ENCODE measurements at places on chromosomes 7 and 10.
A peak's percentile ranks its signal among the peaks of the same experiment; 100 is the strongest.

GRCh38 chr10:65367706-65368105 is 1558.1 kb upstream of the LRRTM3 start:
- H3K4me1 ChIP-seq: no peaks in the 10 kb centered on the region
- H3K27ac ChIP-seq: no peak overlapping the region
- no peaks in the 10 kb centered on the region for H3K27me3 ChIP-seq
- DNase-seq: no peak
- H3K4me3 ChIP-seq: no peak overlapping the region

DNA sequence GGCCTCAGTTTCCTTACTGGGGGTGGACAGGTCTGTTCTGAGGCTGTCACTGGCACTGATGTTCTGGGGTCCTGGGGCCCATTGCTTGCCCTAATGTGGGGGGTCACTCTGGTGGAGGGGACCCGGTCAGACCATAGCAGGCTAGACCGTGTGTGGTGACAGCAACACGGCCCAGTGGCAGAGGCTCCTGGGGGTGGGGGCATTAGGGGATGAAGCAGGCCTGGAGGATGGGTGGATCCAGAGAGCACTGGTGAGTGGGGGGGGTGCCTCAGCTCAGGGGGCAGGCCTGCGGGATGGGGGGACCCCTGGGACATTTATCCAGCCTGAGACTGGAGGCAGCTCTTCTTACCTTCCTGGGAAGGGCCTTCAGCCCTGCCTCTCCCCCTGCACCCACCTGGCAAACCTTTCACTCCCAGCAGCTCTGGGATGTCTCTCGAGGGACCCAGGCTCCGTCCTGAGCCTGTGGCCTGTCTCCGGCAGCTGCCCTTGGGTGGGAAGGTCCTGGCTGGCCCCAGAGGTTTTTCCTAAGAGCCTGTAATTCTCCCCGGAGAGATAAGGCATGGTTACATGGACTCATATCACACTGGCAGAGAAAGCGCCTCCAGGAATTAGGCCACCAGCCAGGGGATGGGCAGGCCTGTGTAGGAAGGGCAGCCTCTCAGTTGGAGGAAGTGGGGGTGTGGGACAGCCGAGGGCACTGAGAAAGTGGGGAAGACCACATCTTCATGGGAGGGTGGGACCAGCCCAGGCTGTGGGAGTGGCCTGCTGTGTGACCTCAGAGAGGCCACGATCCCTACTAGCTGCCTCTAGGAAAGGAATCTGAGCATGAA is 147.7 kb downstream of the UBE2H start:
- no peak for DNase-seq
- H3K27ac ChIP-seq: no peak overlapping the region
- H3K4me3 ChIP-seq: no peak overlapping the region

DNA sequence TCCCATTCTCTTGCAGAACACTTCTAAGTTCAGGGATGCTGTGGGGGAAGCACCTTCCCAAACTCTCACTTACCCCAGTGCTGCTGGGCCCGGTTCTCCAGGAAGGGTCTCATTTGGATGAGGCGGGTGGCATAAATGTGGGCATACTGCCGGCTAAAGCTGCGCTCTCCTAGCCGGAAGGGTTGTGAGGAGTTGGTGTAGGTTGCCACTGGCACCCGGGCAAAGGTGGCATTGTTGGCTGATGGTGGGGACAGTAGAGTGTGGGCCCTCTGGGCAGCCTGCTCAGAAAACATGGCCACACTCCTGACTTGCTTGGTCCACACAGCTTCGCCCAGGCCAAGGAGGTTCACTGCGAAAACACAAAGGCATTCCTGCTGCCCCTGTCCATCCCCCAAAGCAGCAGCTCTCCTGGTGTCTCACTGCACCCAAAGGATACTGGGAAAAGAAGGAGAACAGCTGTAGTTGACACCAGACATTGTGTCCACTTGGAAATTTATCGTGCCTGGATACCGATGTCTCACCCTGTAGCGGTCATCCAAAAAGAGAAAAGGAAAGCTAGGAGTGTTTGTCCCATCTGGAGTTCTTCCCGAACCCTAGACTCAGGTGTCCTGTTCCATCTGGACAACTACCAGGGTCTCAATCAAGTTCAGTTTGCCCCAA is 1.5 kb downstream of the POLD2 start:
- H3K27ac ChIP-seq: no peak overlapping the region
- peak overlapping the region; percentile 62 for H3K4me3 ChIP-seq
- DNase-seq: no peak

GRCh38 chr10:14876764-14877163 is 1.9 kb upstream of the SUV39H2 start:
- peaks cover 23% of the 10 kb centered on the region for H3K4me1 ChIP-seq
- H3K4me3 ChIP-seq: peak overlapping the region; percentile 81
- no peak for DNase-seq
- H3K36me3 ChIP-seq: no peaks in the 10 kb centered on the region
- H3K27me3 ChIP-seq: no peaks in the 10 kb centered on the region
- no peak overlapping the region for H3K27ac ChIP-seq

DNA sequence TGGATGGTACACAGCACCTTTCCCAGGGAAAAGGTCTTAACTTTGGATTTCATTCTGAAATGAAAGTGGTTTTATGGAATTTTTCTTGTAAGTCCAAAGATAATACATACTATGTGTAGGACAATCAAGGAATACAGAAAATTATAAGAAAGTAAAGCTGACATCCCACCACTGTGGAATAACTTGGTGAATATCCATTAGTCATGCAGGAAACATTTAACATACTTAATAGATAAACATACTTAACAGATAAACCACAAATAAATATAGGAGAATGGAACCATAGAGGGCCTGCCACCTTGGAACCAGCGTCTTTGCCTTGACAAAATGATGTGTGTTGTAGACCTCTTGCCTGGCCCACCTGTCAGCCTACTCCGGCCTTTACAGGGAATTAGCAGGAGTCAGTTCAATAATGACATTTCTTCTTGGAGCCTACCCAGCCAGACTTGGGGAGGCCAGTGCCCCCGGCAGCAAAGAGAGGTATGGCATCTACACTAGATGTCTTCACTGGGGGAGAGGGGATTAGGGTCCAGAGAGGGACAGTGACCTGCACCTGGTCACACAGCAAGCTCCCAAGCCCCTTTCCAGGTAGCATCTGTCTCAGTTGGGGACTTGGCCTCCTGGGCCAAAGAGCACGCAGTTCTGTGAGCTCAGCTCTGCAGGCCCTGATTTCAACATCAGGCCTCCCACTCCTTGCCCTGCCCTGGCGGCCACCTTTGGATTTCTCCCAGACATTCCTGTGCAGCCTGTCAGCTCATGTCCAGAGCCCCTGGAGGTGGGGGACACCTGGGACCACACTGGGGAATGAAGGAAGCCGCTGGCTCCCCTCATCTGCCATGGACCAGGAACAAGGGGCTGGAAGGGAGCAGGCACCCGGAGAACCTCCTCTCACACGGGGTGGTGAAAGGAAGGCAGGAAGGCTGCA is 112.6 kb upstream of the PPIF start:
- H3K36me3 ChIP-seq: peaks cover 4% of the 10 kb centered on the region
- peaks cover 46% of the 10 kb centered on the region for H3K4me1 ChIP-seq
- no peaks in the 10 kb centered on the region for H3K27me3 ChIP-seq
- DNase-seq: peak; percentile 24

- H3K36me3 ChIP-seq: no peaks in the 10 kb centered on the region
- DNase-seq: peak; percentile 58
- peaks cover 10% of the 10 kb centered on the region for H3K4me1 ChIP-seq
- no peak overlapping the region for H3K4me3 ChIP-seq
- no peaks in the 10 kb centered on the region for H3K27me3 ChIP-seq
Observed at GRCh38 chr7:112143136-112143535, 63.1 kb downstream of the DOCK4 start.

GRCh38 chr7:134051020-134051419 is 76.1 kb upstream of the LRGUK start:
- H3K36me3 ChIP-seq: no peaks in the 10 kb centered on the region
- no peaks in the 10 kb centered on the region for H3K27me3 ChIP-seq
- DNase-seq: no peak
- no peak overlapping the region for H3K4me3 ChIP-seq

DNA sequence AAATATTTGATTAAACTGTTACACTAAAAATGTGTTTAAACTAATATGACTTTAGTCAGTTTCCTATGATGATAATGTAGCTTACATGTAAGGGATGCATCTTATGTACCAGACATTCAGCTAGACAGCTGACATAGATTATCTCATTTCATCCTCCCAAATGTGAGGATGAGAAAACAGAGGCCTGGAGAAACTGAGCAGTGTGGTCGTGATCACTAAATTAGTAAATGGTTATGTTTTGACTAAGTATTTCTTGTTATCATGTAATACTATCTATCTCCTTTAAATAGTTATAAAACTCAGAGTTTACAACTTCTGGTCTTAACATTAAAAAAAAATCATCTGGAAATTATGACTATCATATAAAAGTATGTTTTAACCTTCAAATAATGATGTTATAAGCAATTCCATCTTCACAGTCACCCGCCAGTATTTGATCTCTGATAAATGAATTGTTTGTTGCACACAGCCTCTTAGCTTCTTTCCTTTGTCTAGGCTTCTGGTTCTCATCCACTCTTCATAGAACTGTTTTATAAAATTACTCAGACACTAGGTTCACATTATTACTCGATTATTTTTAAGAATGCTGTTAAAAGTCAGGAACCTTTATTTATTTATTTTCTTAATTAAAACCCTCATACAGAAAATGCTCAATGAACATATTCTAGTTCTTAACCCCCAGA is 33.6 kb upstream of the HDAC9 start:
- no peaks in the 10 kb centered on the region for H3K27me3 ChIP-seq
- no peaks in the 10 kb centered on the region for H3K36me3 ChIP-seq
- H3K27ac ChIP-seq: no peak overlapping the region

DNA sequence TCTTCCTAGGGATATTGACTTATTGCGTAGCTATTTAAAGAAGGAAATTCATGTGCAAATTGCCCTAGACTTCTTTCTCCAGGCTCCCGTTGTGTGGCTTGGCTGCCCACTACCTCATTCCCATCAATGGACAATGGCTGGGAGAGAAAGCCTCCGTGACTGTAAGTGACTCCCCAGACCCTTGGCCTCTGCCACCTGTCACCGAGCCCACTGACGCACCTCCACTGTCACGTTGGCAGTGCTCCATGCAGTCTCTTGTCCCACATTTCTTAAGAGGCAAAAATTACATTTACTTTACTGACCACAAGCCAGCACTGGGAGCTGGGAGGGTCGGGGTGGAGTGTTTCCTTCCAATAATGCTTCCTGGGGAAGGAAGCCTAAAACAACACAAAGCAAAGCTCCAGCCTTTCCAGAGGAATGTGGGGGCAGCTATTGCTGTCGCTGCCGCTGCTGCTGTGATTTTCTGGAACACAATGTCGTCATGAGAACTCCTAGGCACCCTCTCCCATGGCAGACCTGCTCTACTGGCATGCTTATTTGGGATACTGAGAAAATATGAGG is 89.7 kb upstream of the STEAP1B start:
- no peak overlapping the region for H3K4me3 ChIP-seq
- H3K36me3 ChIP-seq: no peaks in the 10 kb centered on the region
- H3K4me1 ChIP-seq: peaks cover 30% of the 10 kb centered on the region
- H3K27me3 ChIP-seq: no peaks in the 10 kb centered on the region
- peak overlapping the region; percentile 68 for H3K27ac ChIP-seq
- peak; percentile 95 for DNase-seq

- no peak for DNase-seq
- no peaks in the 10 kb centered on the region for H3K27me3 ChIP-seq
- H3K4me3 ChIP-seq: no peak overlapping the region
- H3K36me3 ChIP-seq: peaks cover 61% of the 10 kb centered on the region
- no peak overlapping the region for H3K27ac ChIP-seq
Observed at GRCh38 chr10:99895867-99896266, 113.4 kb downstream of the ABCC2 start.

DNA sequence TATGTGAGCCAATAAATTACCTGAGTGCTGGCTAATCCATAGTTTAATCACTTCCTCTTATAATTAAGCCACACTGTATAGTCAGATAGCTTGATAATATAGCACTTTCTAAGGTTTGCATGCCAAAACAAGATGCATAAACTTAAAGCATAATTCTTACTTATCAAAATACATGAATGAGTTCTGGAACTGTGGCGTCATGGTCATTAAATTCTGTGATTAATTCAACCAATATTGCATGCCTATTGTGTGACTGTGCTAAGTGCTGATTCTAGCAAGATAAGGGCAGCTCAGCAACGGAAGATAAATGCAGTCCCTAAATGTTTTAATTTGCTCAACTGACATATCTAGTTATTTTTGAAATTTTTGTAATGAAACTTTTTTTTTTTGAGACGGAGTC is 29.7 kb downstream of the HOXA1 start:
- H3K27me3 ChIP-seq: no peaks in the 10 kb centered on the region
- H3K27ac ChIP-seq: no peak overlapping the region
- peaks cover 4% of the 10 kb centered on the region for H3K4me1 ChIP-seq
- no peak overlapping the region for H3K4me3 ChIP-seq
- no peaks in the 10 kb centered on the region for H3K36me3 ChIP-seq

DNA sequence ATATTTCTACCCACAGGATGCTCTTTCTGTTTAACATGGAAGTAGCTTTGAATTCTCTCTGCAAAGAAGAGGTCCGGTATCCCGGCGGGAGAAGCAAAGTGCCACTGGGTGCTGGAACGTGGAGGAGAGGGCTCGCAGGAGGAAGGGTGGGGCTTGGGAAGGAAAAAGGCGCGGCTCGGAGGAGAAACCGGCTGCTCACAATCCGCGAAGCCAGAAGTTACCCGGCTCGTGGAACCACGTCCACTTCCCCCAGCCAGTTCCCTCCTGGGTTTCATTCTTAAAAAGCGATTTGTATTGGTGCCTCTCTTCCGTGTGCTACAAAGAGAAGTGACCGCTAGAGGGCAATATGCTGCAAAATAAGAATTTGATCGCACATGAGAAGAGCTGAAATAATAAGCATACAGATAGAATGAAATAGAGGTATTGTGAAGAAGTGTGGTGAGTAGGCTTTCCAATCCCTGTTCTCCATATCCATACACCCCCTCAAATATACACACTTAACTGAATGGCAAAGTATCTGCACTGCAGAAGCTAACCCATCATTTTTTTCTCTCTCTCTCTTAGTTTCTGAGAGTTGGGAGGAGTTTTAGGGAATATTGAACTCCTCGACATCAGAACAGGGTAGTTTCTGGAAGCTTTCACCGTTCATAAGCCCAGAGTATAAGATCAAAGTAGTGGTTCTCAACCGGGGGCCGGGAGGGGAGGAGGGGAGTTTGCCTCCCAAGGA is 31.1 kb downstream of the TRIL start:
- DNase-seq: peak; percentile 73
- H3K4me1 ChIP-seq: peaks cover 4% of the 10 kb centered on the region
- peak overlapping the region; percentile 59 for H3K4me3 ChIP-seq

DNA sequence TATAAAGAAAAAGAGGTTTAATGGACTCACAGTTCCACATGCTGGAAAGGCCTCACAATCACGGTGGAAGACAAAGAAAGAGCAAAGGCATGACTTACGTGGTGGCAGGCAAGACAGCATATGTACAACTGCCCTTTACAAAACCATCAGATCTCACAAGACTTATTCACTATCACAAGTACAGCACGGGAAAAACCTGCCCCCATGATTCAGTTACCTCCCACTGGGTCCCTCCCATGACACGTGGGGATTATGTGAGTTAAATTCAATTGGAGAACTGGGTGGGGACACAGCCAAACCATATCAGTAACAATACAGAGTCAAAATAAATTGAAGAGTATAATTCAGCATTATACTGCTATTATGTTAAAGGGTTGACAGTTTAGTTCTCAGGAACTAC is 37.8 kb downstream of the RNLS start:
- H3K4me3 ChIP-seq: no peak overlapping the region
- H3K27me3 ChIP-seq: no peaks in the 10 kb centered on the region
- H3K36me3 ChIP-seq: no peaks in the 10 kb centered on the region
- no peaks in the 10 kb centered on the region for H3K4me1 ChIP-seq
- no peak overlapping the region for H3K27ac ChIP-seq

Measured in astrocyte (in vitro differentiated cells and primary cell).